ENCODE measurements at places on chromosomes 3 and 15. TPM values are rescaled to one million over a fixed set of nuclear protein-coding genes. Genes with fewer than 3 reads are reported as not detected.
A peak's percentile ranks its signal among the peaks of the same experiment; 100 is the strongest.

GRCh38 chr3:157063926-157064325 is 96.0 kb downstream of the CCNL1 start:
- no peak for DNase-seq

GRCh38 chr3:7618606-7619005 is 757.7 kb downstream of the GRM7 start:
- DNase-seq: no peak

- no peak for DNase-seq
Observed at GRCh38 chr3:56916716-56917360, 115.1 kb upstream of the ARHGEF3 start.

DNA sequence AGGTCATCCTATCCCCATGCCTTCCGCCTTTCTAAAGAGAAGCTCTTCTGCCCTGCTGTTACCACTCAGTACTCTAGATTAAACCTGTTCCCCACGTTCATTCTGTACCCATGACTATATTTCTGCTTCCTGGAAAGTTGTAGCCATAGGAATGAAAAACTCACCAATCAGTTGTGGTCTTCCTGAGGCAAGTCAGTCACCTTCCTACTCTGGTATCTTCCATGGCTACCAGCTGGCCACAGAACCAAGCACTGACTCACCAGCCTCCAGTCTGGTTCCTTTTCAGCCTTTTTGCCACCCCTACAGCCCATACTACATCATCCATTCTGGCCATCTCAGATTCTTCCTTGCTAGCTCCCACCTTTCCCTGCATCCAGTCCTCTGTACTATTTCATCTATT is 46.4 kb downstream of the TMEM44 start:
- DNase-seq: no peak

DNA sequence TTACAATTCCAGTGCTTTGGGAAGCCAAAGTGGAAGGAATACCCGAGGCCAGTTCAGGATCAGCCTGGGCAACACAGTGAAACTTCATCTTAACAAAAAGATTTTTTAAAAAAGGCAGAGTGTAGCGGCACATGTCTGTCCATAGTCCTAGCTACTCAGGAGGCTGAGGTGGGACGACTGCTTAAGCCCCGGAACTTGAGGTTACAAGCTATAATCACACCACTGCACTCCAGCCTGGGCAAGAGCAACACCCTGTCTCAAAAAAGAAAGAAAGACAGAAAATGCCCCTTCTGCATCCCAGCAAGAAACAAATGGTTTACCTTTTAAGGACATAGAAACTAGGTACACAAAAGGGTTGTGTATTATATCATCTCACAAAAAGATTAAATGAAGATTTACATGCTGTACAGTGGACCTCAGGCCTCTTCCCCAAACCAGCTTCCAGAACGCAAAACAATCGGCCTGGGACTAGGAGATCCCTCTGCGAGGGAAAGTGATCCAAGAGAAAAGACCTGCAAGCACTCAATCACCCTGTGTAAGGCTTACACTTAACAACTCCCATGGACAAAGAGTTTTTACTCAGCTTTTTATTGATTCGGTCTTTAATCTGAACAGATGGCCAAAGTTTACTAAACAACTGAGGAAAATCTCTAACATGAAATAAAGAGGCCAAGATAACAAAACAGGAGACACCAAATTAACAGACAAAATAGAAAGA is 21.2 kb downstream of the TFDP2 start:
- no peak for DNase-seq

DNA sequence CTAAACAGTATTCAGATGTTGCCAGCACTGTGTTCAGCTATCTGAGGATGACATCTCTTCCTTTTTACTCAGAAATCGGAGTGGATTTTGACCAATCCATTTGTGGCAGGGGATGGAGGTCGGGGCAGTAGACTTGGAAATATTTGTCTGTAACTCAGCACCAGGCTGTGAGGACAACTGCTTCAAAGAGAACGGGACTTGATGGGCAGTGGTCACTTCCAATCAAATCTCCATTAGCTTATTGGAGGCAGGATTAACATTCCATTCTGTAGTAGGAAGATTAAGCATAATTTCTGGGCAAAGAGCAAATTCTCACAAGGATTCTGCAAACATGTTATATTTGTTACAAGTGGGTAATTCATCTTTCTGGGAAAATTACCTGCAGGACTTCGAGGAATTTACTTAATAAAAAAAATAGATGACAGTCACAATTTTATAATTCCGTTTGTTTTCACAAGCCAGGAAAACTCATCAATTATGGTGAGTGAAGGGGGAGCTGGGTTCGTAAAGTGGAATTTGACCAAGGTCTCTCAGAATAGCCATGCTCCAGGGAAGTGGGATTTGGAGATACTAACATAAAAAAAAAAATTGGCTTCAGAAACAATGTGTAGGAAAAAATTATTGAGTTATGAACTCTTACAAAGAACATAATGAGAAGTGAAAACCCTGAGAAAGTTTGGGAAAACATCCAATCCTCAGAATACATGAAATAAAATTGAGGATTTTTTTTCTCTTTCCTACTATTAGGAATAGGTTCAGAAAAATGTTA is 18.1 kb downstream of the CRABP1 start:
- no peak for DNase-seq

DNA sequence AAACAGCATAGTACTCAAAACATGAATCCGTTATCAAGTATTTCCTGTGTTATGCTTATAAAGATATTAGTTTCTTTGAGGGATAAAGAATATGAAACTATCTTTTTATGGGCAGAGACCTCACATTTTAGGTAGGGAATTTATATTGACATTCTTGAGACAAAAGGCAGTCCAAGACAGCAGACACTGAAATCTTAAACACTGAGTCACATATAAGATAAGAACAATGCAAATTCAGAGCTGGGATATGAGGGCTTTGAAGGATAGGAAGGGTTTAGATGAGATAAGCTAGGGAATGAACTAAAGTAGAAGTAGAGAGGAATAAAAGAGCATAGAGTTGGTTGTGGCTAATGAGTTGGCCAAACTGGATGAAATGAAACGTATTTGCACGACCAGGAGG is 58.4 kb downstream of the ASTE1 start:
- no peak for DNase-seq

GRCh38 chr3:51445544-51446280 is 54.1 kb downstream of the DCAF1 start:
- no peak for DNase-seq

GRCh38 chr15:95761501-95762165 is 568.9 kb upstream of the NR2F2 start:
- no peak for DNase-seq

GRCh38 chr15:70111203-70112073 is 13.7 kb upstream of the TLE3 start:
- peak; percentile 92 for DNase-seq

SLCO2A1 gene
- 24.9 TPM for total RNA-seq

CFAP20DC gene
- total RNA-seq: 0.94 TPM

TRIM42 gene
- not detected for total RNA-seq

MFAP1 gene
- total RNA-seq: 14.5 TPM

SERP1 gene
- total RNA-seq: 282 TPM

GOLGA6L7 gene
- not detected for total RNA-seq
